ENCODE measurements at places on chromosomes 6 and 20. TPM values are rescaled to one million over a fixed set of nuclear protein-coding genes. Genes with fewer than 3 reads are reported as not detected.

Gene BMP5
- not detected for total RNA-seq

Gene TUBB1
- not detected for total RNA-seq

Gene COL19A1
- not detected for total RNA-seq

Gene SLC35F1
- total RNA-seq = not detected

Gene PGC
- not detected for total RNA-seq

Gene CST4
- not detected for total RNA-seq

Gene OR2J3
- not detected for total RNA-seq

Gene HLA-DQB2
- total RNA-seq = not detected

Gene CGAS
- total RNA-seq = 5.2 TPM

Gene GID8
- 21.3 TPM for total RNA-seq

Gene R3HDML
- 0.35 TPM for total RNA-seq

Gene FAXC
- total RNA-seq = 5.1 TPM

Gene GRM1
- total RNA-seq = 0.07 TPM

Gene CASP8AP2
- 6.3 TPM for total RNA-seq

Gene MAS1
- not detected for total RNA-seq

Gene DEFB132
- total RNA-seq = not detected

Gene TRIM40
- not detected for total RNA-seq

Gene HNF4A
- 14.5 TPM for total RNA-seq

Data from A549 treated with RU486 at 1 μM for 4 hours (cell line).